ENCODE measurements at places on chromosomes 2 and 18.

DNA sequence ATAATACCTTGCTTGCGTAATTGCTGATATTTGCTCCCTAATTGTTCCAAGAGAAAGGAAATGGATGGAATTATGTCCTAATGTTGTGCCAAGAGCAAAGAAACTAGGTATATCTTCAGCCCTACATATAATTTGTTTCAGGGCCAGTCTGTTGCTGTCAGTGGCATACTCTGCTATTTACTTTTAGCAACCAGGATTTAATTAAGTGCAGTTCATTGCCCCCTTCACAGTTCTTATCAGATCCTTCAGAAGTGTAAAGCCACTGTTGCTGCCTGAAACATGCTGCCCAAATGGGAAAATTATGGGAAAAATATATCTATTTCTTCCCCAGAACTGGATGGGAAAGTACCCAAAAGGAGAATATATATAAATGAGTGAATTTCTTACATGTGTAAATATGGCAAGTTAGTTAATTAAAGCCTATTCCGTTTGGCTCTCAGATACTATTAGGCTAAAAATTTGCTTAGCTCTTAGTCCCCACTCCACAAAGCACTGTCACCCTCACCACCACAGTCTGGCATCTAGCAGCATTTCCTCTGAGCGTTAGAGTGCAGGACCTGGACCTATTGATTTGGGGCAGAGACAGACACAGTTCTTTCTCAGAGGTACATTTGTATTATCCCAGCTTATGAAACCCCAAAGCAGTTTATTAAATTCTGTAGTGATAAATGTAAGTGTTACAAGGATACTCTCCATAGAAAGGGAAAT, 72.8 kb upstream of the DTNA start:
- H3K27ac ChIP-seq: no peak overlapping the region
- DNase-seq: no peak
- no peaks in the 10 kb centered on the region for H3K27me3 ChIP-seq
- H3K4me3 ChIP-seq: no peak overlapping the region

GRCh38 chr18:2960983-2961696, 51.8 kb downstream of the LPIN2 start:
- no peak for DNase-seq
- H3K27ac ChIP-seq: peak overlapping the region; percentile 93
- H3K36me3 ChIP-seq: peaks cover 46% of the 10 kb centered on the region
- no peaks in the 10 kb centered on the region for H3K27me3 ChIP-seq

DNA sequence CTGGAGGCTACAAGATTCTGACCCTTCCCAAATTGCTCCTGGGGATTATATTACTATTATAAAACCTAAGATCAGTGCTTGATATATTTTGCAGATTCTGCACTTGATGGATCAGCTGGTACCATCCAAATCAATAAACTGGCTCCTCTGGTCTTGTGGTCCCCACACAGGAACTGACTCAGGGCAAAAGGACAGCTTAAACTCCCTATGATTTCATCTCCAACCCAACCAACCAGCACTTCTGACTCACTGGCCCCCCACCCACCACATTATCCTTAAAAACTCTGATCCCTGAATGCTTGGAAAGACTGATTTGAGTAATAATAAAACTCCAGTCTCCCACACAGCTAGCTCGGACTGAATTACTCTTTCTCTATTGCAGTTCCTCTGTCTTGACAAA, 82.1 kb downstream of the TMEM163 start:
- no peak for DNase-seq
- no peak overlapping the region for H3K27ac ChIP-seq
- peaks cover 8% of the 10 kb centered on the region for H3K27me3 ChIP-seq

DNA sequence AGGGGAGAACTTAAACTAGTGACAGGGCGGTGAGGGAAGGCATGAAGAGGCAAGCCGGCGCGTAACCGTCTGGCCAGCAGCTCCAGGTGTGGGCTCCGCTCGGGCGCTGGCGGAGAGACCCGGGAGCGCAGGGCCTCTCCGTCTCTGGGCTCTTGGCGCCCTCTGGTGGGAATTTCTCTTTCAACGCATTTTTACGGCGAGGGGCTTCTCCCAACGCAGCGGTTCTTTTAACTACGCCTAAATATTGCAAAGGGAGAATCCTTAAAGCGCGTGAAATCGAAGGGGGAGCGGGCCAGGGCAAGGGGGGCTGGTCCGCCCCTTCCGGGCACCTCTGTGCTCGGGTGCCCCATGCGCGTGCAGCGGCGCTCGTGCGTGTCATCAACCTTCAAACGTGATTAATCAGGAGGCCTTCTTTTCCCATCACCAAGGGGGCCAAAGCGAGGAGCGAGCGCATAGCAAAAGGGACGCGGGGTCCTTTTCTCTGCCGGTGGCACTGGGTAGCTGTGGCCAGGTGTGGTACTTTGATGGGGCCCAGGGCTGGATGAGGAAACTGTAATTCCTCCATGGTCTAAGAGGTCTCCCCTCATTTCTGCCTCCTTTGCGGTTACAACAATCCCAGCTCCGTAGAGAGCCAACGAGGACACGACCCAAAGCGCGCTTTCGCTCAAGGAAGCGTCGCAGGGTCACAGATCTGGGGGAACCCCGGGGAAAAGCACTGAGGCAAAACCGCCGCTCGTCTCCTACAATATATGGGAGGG, 762 bp upstream of the GAD1 start:
- no peak overlapping the region for H3K27ac ChIP-seq
- peak; percentile 56 for DNase-seq
- peak overlapping the region; percentile 76 for H3K4me3 ChIP-seq
- peaks cover 17% of the 10 kb centered on the region for H3K36me3 ChIP-seq
- peaks cover 31% of the 10 kb centered on the region for H3K4me1 ChIP-seq
- H3K27me3 ChIP-seq: peaks cover 72% of the 10 kb centered on the region

DNA sequence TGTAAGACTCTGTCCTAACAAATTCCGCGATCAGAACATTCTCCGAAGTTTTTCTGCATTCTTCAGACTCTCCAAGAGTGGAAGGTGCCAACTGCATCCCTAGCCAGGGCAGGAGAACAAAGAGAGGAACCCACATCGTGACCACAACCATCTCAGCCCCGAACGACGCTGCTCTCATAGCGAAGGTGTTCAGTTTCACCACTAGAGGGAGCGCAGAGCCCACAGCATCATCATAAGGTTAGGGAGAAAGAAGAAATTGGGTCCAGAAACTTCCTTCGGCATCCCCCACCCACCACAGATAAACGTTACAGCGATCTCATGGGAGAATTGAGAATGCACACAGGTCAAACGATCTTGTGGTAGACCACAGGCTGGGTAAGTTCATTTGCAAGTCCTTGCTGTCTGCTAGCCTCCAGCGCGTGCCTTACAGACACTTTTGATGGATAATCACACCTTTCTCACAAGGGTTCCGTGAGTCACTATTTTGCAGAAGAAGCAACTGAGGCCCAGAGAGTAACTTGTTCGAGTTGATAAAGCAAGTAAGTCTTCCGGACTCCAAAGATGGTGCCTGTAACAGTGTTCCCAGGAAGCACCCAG, 53.7 kb upstream of the ARL4C start:
- H3K27me3 ChIP-seq: peaks cover 34% of the 10 kb centered on the region
- no peak overlapping the region for H3K27ac ChIP-seq
- peak; percentile 42 for DNase-seq
- H3K36me3 ChIP-seq: no peaks in the 10 kb centered on the region

- H3K27me3 ChIP-seq: no peaks in the 10 kb centered on the region
- DNase-seq: no peak
- no peaks in the 10 kb centered on the region for H3K4me1 ChIP-seq
- no peak overlapping the region for H3K27ac ChIP-seq
Observed at GRCh38 chr2:106943468-106944200, 57.7 kb upstream of the ST6GAL2 start.

DNA sequence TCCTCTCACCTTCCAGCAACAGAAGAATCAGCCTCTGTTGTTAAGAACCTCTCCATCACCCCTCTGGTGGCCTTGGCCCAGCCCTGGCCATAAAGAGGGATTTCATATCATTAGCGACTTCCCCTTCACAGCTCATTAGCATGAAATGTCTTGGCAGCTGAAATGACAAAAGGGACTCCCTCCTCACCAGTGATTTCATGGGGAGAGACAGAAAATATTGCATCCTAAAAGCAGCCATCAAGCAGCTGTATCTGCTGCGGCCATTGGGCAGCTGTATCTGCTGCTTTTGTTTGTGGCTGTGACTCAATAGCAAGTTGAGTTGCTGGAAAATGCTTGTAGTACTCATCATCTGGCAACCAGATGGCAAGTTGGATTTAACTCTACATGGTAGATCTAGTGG, 105.9 kb upstream of the RMDN2 start:
- H3K4me1 ChIP-seq: peaks cover 12% of the 10 kb centered on the region
- no peak overlapping the region for H3K4me3 ChIP-seq
- no peak for DNase-seq
- H3K36me3 ChIP-seq: no peaks in the 10 kb centered on the region

GRCh38 chr2:158724803-158725381, 70.2 kb upstream of the DAPL1 start:
- H3K36me3 ChIP-seq: no peaks in the 10 kb centered on the region
- no peak overlapping the region for H3K4me3 ChIP-seq
- H3K27ac ChIP-seq: no peak overlapping the region

GRCh38 chr2:201904538-201905420, 98.4 kb downstream of the CDK15 start:
- no peak for DNase-seq
- H3K27me3 ChIP-seq: peaks cover 41% of the 10 kb centered on the region
- no peak overlapping the region for H3K27ac ChIP-seq
- peaks cover 2% of the 10 kb centered on the region for H3K4me1 ChIP-seq

- no peak overlapping the region for H3K4me3 ChIP-seq
- no peaks in the 10 kb centered on the region for H3K4me1 ChIP-seq
- no peaks in the 10 kb centered on the region for H3K36me3 ChIP-seq
- no peak for DNase-seq
Observed at GRCh38 chr2:49770919-49771318, 616.6 kb upstream of the FSHR start.

DNA sequence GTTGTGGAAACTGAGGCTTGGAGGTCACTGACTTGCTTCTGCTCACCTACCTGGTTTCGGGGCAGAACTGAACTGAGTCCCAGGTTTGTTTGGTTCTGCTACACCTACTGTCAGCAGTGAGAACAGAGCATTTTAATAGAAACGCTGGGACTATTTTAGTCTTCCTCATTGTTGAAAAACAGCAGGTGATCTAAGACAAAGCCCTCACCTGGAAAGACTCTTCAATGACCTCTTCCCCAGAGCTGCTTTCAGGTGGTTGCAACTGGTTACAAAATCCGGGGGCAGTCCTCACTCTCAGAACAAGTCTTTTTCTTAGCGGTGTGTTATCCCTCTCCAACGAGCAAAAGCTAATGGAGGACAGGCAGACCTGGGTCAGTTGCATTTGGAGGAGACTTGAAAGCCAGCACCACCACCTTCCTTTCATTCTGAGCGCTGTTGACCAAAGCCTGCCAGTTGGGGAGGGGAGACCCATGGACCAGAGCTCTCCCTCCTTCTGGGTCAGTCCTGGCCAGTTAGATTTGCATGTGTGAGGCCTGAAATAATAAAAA, 217.0 kb downstream of the NCK2 start:
- H3K4me3 ChIP-seq: no peak overlapping the region
- H3K27me3 ChIP-seq: no peaks in the 10 kb centered on the region
- no peak overlapping the region for H3K27ac ChIP-seq
- DNase-seq: no peak

GRCh38 chr2:240510513-240511210, 47.1 kb downstream of the ANKMY1 start:
- H3K4me3 ChIP-seq: no peak overlapping the region
- H3K27ac ChIP-seq: no peak overlapping the region
- H3K27me3 ChIP-seq: no peaks in the 10 kb centered on the region
- DNase-seq: no peak
- H3K4me1 ChIP-seq: peaks cover 12% of the 10 kb centered on the region

DNA sequence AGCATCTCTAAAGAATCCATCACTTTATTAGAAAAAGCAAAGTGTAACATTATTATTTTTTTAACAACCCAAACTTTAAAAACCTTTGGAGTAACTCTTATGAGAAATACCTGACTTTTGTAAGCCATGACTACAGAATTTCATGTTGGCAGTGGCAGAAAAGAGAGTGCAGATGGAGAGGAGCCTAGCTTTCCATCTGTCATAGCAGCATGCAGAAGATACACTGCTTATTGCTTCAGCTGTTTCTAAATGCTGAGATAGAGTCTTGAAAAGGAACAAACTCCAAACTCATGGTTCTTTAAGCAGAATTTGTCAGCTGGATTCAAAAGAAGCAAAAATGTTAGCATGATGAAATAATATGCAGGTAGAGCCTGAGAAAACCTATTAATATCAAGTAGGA, 1130.3 kb downstream of the DPP10 start:
- no peak overlapping the region for H3K27ac ChIP-seq
- H3K4me3 ChIP-seq: no peak overlapping the region
- no peaks in the 10 kb centered on the region for H3K36me3 ChIP-seq
- no peaks in the 10 kb centered on the region for H3K27me3 ChIP-seq
- no peak for DNase-seq
- H3K4me1 ChIP-seq: no peaks in the 10 kb centered on the region

- no peaks in the 10 kb centered on the region for H3K27me3 ChIP-seq
- no peak for DNase-seq
- no peak overlapping the region for H3K4me3 ChIP-seq
Observed at GRCh38 chr2:8138525-8138922, 543.3 kb upstream of the ID2 start.

DNA sequence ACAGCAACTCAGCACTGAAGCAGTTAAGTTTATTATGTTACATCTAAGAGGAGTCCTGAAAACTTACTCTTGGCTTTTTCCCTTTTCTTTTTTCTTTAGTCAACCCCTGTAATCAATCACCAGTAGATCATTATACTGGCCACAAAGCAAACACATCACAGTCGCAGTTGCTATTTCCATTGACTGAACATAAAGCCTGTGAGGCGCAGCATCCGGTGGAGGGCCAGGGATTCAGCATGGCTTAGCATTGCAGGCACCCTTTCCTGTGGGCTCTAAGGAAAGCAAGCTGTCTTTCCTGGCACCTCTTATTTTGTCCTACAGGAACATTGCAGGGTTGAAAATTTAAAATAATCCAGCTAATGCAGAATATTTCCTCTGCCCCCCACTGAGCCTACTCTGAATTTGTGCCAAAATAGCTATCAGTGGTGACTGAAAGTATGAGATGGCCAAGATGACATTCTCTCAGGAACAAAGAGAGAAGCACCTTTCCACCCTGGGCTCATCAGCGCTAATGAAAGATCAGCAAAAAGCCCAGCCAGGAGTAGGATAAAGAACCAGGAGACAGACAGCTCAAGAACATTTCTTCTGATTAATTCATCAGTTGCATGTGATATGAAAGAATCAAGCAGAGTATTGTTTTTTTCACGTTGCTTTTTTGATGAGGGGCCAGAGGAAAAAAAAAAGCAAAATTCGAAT, 85.3 kb upstream of the SULT1C3 start:
- no peaks in the 10 kb centered on the region for H3K36me3 ChIP-seq

DNA sequence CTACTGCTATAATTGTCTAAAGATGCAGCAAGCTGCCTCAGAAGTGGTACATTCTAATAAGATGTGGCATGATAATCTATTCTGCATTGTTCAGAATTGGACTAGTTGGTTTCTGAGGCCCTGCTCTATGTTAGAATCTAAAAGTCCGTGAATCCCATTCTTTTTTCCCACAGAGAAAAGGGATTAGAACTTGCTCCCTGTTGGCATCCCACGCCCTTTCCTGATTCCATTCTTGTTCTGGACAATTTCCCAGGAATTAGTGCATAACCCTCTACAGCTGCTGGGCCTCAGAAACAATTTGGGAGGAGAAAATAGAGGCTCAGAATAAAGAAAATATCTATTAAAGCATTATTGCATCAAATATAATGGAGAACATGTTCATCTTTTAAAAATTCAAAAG, 282.7 kb downstream of the NRXN1 start:
- no peak overlapping the region for H3K4me3 ChIP-seq
- DNase-seq: no peak
- H3K27me3 ChIP-seq: no peaks in the 10 kb centered on the region
- H3K4me1 ChIP-seq: no peaks in the 10 kb centered on the region

GRCh38 chr18:73101977-73102376, 234.2 kb upstream of the NETO1 start:
- no peak overlapping the region for H3K4me3 ChIP-seq
- DNase-seq: no peak
